Frontal cortex (tissue), 4 donors: ENCODE measurements at places on chromosomes 7 and 10.

GRCh38 chr10:34506786-34507185 is 308.3 kb downstream of the PARD3 start:
- DNase-seq = no peak

DNA sequence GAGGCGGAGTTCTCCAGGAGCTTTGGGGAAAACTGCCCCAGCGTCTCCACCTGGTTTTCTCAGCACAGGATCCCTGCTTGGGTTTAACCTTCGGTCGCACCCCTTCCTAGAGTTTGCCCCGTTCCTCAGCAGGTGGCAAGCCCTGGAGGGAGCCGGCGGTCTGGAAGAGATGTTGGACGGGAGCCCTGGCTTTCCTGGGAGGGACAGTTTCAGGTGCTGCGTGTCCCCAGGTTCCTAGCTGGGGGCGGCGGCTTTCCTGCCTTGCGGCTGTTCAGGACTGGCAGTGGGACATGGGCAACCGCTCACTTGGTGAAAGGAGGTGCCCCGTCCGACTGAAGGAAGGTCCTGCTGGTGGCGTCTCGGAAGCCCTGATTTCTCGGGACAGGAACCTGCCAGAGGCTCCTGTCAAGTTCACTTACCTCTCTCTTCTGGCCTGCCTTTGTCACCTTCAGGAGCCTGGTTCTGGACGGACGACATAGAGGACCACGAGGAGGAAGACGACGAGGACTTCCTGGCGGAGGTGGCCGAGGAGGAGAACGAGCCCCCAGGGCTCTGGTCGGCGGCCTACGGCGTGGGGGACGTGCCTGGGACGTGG is 14.8 kb downstream of the ZNF316 start:
- DNase-seq = no peak

DNA sequence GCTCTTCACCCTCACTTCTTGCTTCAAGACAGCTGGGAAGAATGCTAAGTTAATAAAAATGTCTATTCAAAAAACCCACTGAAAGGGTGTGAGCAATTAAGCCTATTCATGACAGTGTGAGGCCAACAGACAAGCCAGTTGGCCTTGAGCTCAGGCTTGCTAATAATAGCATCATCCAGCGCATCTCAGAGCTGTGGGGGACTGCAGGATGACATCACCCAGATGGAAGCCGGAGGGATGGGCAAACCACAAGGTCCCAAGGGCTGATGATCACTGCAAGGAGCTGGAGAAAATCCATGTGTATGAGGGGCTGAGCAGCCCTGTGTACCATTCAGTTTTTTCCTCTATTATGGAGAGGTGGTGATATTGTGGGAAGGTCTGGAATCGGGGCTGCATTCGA is 770.4 kb downstream of the TNS3 start:
- DNase-seq = no peak

DNA sequence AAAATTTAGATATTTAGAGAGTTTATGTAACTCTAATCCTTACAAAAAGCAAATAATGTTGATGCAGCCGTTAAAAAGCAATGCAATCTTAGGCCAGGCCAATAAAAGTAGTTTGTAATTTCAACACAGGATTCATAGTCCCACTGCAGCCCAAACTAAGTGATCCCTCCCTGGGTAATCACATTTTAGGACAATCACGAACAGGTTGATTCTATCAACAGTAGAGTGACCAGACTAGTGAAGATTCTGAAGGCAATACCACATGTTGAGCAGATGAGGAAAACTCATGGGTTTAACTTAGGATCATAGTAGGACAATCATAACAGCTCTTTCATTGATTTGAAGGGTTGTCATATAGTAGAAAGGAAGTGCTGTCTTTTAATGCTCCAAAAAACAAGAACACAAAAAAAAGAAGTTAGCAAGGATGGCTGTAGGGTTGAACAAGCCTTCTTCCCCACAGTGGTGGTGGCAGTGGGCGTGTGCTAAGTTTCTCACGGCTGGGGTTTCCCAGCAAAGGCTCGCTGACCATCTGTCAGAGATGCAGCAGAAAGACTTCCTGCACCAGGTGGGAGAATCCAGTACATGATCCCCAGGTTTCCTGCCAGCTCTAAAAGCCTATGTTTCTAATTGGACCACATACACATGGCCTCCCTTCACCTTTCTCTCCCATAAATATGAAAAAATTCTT is 212.2 kb downstream of the CHRM2 start:
- no peak for DNase-seq

DNA sequence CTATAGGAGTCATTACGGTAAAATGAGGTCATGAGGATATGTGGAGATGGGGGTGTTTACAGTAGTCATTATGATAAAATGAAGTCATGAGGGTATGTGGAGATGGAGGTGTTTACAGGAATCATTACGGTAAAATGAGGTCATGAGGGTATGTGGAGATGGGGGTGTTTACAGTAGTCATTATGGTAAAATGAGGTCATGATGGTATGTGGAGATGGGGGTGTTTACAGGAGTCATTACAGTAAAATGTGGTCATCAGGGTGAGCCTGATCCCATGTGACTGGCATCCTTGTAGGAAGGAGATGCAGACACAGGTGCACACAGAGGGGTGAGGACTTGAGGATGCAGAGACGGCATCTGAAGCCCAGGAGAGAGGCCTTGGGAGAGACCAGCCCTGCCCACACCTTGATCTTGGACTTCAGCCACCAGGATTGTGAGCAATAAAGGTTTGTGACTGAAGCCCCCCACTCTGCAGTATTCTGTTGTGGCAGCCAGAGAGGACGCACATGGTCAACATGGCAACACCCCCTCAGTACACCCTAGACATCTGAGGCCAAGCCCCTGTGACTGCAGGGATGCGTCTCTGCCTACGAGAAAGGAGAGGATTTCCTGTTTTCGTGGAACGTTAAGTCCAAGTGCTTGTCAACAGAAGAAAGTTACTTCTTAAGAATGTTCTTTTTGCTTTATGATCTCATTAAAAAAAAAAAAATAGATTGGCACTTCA is 544.4 kb downstream of the DNAJB6 start:
- no peak for DNase-seq

- DNase-seq = no peak
Observed at GRCh38 chr7:131935180-131935579, 378.8 kb upstream of the PODXL start.

DNA sequence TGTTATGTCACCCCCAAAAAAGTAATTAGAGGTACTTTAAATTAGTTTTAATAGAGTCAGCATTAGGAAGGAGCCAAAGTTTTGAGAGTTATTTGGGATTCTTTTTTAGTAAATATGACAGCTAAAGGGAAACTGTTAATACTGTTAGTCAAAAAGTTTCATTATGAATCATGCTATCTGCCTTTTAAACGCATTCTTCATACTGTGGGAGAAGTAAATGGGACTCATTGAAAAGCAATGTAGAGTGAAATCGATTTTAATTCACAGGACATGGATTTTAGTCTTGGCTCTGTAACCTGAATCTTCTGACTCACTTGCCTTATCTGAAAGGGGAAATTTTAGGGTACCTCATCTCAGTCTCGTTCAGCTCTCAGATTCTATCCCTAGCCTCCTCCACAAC is 105.1 kb downstream of the AASS start:
- no peak for DNase-seq

GRCh38 chr7:83178066-83178465 is 15.4 kb upstream of the PCLO start:
- no peak for DNase-seq

GRCh38 chr7:107166736-107167426 is 1.9 kb upstream of the HBP1 start:
- DNase-seq = no peak

GRCh38 chr7:154304740-154305700 is 252.8 kb downstream of the DPP6 start:
- DNase-seq = peak; percentile 55
